ENCODE measurements at places on chromosomes 1 and 21.

DNA sequence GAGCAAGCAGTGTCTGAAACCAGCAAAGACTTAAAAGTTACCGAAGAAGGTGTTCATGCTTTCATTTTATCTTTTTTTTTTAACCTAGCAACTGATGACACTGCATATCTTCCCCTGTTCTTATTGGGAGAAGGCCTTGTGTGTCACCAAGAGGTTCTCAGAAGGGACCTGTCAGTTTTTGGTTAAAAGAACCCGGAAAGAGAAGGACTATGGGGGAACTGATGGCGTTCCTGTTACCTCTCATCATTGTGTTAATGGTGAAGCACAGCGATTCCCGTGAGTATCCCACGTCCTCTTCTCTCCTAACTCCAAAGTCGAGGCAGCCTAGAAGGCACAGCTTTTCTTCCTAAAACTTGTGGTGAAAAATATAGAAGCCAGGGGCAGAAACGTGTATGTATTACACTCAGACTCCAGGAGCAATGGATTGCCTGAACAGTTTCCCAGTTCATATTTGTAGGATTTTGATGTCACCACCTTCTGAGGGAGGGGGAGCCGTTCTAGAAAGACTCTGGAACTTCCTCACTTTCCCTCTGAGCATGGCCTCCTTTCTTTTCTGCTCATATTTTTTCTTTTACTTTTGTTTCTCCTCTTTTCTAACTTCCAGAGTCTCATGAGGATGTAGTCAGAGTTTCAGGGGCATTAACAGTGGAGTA is at the start of gene MR1:
Gene MR1, plus strand, starts transcription at position 185 of the 653 bp plus-strand sequence. Its CDS starts 25 bp downstream, at position 210.
- peak; percentile 60 for DNase-seq

GRCh38 chr1:23807453-23807852 is 6.9 kb upstream of the GALE start:
- no peak for DNase-seq

DNA sequence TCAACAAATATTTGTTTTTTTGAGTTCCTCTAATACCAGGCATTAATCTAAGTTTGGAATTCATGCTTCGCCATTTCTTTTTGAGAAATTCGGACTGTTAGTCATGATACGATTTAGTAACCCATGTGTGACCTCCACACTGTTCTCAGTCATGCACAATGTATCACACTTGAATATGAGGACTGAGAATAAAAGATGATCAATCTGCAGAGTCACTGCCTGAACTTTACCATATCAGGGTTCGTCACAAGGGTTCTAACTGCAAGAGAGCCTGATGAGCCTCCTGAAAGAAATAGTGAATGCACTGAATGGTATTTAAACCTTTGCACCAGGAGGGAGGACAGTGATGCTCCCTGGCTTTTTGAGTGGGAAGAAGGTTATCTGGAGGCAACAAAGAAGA is 10.9 kb upstream of the FASLG start:
- no peak for DNase-seq

DNA sequence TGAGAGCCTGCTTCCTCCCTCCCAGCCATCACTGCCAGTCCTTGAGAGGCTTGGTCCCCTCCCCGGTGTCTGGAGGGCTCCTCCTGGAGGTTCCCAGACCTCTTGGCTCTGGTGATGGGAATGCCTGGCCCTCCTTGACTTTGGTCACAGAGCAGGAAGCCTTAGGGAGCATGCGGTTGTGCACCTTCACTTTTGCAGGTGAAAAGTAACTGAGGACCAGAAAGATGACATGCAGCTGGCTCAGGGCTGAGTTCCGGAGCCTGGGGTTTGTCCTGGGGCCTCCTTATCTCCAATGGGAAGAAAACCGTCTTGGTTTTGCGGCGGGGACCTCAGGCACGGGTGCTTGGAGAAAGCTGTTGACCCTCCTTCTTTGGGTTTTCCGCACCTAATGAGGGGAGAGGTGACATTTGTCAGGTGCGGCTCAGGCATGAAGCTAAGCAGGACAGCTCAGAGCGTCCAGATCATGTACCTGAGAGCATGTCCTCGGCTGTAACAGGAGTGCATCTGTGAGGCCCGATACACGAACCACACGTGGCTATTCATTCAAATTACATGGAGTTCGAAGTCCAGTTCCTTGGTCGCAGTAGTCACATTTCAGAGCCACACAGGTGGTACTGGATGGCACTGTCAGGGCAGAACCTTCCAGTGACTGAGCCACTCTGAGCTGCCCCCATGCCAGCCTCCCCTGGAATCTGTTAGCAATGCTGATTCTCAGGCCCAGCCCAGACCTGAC is 608 bp upstream of the MX2 start:
- no peak for DNase-seq

DNA sequence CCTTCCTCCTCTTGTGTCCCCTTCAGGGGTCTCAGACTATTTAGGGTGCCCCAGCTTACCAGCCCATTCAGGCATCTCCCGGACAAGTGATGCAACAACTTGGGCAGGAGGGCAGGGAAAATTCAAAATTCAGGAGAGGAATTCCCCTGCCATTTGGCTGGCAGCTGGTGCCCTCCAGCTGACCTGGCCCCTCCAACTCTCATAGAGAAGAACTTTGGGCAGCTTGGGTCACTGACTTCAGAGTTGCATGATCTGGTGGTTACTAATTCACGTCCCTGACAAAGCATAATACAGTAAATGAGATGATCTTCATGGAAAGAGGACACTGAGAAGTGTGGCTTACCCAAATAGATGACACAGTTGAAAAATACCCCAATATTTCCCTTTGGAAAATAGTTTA is at the start of gene FCAMR:
Gene FCAMR, minus strand, starts transcription at position 15 of the 400 bp plus-strand sequence. CDS start 335 bp downstream, outside the sequence.
- no peak for DNase-seq

GRCh38 chr1:11471473-11471872 is 7.5 kb upstream of the DISP3 start:
- no peak for DNase-seq

DNA sequence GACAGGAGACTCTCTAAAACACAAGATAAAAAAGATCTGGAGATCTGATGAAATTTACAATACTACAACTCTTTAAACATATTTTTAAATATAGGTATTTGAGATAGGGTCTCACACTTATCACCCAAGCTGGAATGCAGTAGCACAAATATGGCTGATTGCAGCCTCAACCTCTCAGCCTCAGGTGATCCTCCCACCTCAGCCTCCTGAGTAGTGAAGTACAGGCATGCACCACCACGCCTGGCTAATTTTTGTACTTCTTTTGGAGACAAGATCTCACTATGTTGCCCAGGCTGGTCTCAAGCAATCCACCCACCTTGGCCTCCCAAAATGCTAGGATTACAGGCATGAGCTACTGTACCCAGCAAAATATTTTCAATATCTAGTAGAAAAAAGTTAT is 170.0 kb upstream of the NR5A2 start:
- no peak for DNase-seq

GRCh38 chr1:5730272-5731109 is 261.7 kb downstream of the NPHP4 start:
- no peak for DNase-seq

DNA sequence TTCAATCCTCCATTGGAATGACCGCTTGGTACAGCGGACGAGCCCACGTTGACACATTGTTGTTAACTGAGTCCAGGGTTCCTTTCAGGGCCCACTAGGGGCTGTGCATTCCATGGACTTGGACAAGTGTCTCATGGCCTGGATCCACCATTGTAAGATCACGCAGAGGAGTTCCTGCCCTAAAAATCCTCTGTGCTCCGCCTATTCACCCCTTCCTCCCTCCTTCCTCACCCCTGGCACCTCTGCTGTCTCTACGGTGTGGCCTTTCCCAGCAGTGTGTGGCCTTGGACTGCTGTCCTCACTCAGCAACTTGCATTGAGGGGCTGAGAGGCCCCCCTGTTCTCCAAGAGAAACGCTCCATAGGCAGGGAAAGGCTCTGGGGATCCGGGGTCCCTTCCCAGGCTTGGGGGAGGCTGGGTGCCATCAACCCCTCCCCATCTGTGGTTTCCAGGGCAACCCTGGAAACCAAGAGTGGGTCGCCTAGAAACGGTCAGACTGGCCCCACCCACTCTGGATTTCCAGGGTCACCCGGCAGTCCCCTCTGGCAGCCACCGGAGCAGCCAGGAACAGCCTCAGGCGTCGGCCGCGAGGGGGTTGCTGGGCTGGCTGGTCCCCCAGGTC is 50.9 kb downstream of the MEGF6 start:
- DNase-seq: no peak

DNA sequence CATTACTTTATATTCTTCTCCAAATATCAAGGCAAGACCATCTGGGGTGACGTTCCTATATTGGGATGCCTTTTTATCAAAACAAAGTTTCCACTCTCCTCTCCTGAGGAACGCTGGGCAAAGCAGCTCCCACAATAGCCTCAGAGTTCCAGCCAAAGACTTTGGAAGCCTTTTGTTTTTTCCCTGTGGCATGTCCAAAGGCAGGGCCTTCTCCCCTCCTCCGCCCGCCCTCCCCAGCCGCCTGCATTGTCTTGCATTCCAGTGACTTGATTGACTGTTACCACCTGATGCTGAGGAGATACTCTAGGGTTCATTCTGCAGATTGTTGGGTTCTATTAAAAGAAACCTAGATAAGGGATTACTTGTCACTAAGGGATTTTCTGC is 43.5 kb downstream of the PROX1 start:
- DNase-seq: no peak

DNA sequence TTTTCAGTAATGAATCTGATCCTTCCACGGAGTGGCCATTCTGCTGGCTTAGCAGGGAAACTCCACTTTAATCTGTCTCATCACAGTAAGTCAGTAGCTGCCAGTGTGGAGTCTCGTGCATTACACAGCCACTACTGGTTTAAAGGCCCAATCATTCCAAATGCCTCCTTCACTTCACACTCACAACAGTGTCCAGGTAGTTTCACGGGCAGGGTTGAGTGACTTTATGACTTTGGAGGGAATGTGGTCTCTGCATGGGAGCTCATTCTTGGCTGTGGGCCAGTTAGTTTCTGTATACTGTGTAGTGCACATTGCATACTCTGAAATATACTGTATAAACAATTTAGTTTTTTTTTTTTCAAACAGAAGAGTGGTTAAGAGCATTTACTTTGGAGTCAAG is 34.6 kb upstream of the C1orf87 start:
- DNase-seq: peak; percentile 45

- DNase-seq: no peak
Observed at GRCh38 chr1:184534690-184535089, 147.9 kb downstream of the C1orf21 start.

GRCh38 chr21:39318091-39318959 is 4.9 kb upstream of the BRWD1 start:
- no peak for DNase-seq

GRCh38 chr1:202293569-202293968 is 48.2 kb downstream of the UBE2T start:
- no peak for DNase-seq

DNA sequence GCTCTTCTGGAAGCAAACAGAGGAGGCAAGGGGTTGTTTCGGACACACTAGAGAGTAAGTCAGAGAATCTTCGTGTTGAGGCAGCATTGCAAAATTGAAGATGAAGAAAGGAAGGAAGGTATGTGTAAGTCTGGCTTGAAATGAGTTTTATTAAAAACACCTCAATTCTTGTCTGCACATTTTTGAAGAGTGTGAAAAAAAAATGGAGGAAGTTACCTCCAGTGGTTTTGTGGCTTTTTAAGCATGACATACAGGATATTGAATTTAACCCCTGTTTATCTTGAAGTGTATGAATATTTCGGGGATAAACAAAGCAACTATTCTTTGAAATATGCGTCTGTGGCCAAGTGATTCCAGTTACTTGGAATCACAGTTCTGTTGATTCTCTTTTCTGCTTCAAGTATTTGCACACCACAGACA is 203.2 kb upstream of the SGIP1 start:
- no peak for DNase-seq

Measured in left renal cortex interstitium (tissue), 4 donors.